Activated CD4-positive, alpha-beta T cell treated with anti-CD3 and anti-CD28 coated beads for 36 hours (primary cell): ENCODE measurements at places on chromosomes 1 and 21. TPM values are rescaled to one million over a fixed set of nuclear protein-coding genes. Genes with fewer than 3 reads are reported as not detected.

DNA sequence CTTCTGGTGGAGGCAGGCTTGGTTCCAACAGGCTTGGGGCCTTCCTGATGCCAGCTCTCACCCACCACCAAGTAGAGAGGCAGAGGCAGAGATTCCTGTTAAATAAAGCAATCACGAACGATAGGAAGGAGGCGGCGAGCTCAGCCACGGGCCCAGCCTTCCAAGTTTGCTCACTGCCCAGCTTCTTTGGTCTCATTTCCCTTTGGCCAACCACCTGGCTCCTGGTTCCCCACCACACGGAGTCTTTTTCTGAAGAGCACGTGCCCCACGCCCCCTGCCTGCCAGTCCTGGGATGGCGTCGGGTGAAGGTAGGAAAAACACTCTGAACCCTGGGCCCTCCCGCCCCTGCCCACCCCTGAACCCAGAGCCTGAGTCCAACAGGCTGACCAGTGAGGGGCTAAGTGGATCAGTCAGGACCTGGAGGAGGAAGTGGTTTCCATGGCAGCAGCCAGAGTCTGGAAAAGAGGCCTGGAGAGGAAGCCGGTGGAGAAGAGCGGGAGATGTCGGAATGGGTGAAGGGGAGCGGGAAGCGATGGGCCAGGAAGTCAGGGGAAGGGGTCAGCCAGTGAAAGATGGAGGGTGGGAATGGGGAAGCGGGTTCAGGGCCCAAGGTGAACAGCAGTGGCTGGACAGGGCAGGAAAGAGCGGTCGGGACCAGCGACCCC lies 158.2 kb upstream of the KLHDC7A start:
- no peaks in the 10 kb centered on the region for H3K36me3 ChIP-seq
- no peaks in the 10 kb centered on the region for H3K4me1 ChIP-seq
- H3K27me3 ChIP-seq: peaks cover 10% of the 10 kb centered on the region
- H3K4me3 ChIP-seq: no peak overlapping the region
- no peak overlapping the region for H3K27ac ChIP-seq

DNA sequence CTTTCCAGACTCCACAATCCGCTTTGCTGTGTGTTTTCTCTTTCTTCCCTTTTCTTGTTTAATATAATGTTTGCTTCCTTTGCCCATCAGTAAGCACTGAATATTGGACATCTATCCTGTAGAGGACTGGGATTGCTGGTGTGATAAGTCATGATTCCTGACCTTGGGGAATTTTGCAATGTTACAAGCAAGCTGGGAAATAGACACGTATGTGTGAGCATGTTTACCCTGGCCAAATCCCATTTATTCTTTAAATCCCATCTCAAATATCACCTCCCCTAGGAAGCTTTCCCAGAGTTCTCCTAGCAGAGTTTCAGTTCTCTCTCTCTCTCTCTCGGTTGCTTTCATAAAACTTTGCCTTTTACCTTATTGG lies 155.3 kb downstream of the ROR1 start:
- DNase-seq: no peak
- no peaks in the 10 kb centered on the region for H3K36me3 ChIP-seq
- H3K27me3 ChIP-seq: no peaks in the 10 kb centered on the region

The TRAPPC10 gene
- 58.7 TPM for total RNA-seq

- peak overlapping the region; percentile 78 for H3K4me3 ChIP-seq
- H3K36me3 ChIP-seq: peaks cover 14% of the 10 kb centered on the region
- peak; percentile 28 for DNase-seq
- H3K27me3 ChIP-seq: no peaks in the 10 kb centered on the region
Observed at GRCh38 chr21:43726686-43727518, 8.0 kb downstream of the PDXK start.

The SERPINC1 gene
- total RNA-seq: 0.25 TPM

The TEX38 gene
- 0.18 TPM for total RNA-seq

GRCh38 chr1:85343612-85344255 lies 67.3 kb upstream of the BCL10 start:
- H3K4me1 ChIP-seq: no peaks in the 10 kb centered on the region
- no peak overlapping the region for H3K27ac ChIP-seq
- no peaks in the 10 kb centered on the region for H3K36me3 ChIP-seq
- no peak overlapping the region for H3K4me3 ChIP-seq

The BTG2 gene
- 114 TPM for total RNA-seq

- H3K27me3 ChIP-seq: no peaks in the 10 kb centered on the region
- no peak for DNase-seq
- H3K4me1 ChIP-seq: no peaks in the 10 kb centered on the region
- no peak overlapping the region for H3K27ac ChIP-seq
- H3K4me3 ChIP-seq: no peak overlapping the region
Observed at GRCh38 chr1:86787621-86788020, 83.2 kb downstream of the SH3GLB1 start.

The PLA2G2C gene
- total RNA-seq: 0.43 TPM

- no peak overlapping the region for H3K4me3 ChIP-seq
- peak; percentile 49 for DNase-seq
- H3K27ac ChIP-seq: no peak overlapping the region
- H3K27me3 ChIP-seq: peaks cover 5% of the 10 kb centered on the region
Observed at GRCh38 chr1:48572646-48573258, 100.7 kb upstream of the SPATA6 start.

GRCh38 chr1:111512132-111512889 lies 8.9 kb upstream of the ADORA3 start:
- no peaks in the 10 kb centered on the region for H3K27me3 ChIP-seq
- peak overlapping the region; percentile 43 for H3K27ac ChIP-seq
- H3K4me1 ChIP-seq: peaks cover 50% of the 10 kb centered on the region
- no peak for DNase-seq
- no peaks in the 10 kb centered on the region for H3K36me3 ChIP-seq

DNA sequence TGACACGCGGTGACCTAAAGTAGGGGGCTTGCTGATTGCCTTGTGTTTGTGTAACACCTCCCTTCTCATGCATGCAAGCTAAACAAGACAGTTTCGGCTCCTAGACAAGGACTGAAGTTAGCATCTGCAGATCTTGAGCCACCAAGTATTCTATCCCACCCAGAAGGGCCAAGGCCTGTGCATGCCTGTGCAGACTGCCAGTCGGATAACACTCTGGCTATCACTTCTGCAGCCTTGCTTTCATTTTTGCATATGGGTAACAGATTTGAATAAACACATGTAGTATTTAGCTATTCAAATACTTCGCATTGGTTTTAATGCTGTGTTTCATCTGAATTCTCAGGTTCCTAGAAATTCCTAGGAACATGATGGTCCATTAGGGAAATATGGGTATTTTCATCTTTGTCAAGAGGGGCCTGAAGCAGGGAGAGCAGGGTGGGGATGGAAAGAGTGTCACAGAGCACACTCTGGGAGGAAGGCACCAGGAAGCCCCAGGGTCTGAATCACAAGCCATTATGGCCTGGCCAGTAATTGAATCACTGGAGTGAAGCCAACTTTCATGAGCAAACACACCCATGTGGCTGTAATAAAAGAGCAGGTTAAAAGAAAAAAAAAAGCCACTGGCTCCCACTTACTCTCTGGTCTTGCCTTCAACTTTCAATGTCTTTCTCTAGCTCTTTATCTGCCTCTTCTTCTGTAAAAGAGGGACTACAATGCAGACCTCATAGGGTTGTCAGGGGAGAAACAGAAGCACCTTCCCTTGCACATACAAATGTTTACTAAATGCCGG lies 28.3 kb downstream of the GADD45A start:
- H3K4me1 ChIP-seq: no peaks in the 10 kb centered on the region
- no peaks in the 10 kb centered on the region for H3K36me3 ChIP-seq
- no peak overlapping the region for H3K27ac ChIP-seq
- no peak for DNase-seq
- no peak overlapping the region for H3K4me3 ChIP-seq
- no peaks in the 10 kb centered on the region for H3K27me3 ChIP-seq

GRCh38 chr1:208084220-208084619 lies 160.0 kb downstream of the PLXNA2 start:
- H3K36me3 ChIP-seq: no peaks in the 10 kb centered on the region
- peaks cover 25% of the 10 kb centered on the region for H3K4me1 ChIP-seq
- H3K27me3 ChIP-seq: no peaks in the 10 kb centered on the region

The CD1B gene
- not detected for total RNA-seq

- H3K27me3 ChIP-seq: peaks cover 72% of the 10 kb centered on the region
- no peak overlapping the region for H3K27ac ChIP-seq
- DNase-seq: no peak
- no peaks in the 10 kb centered on the region for H3K36me3 ChIP-seq
- no peak overlapping the region for H3K4me3 ChIP-seq
- H3K4me1 ChIP-seq: peaks cover 26% of the 10 kb centered on the region
Observed at GRCh38 chr1:47229031-47229885, 2.8 kb downstream of the TAL1 start.

GRCh38 chr1:168498159-168498631 lies 45.6 kb downstream of the XCL2 start:
- no peaks in the 10 kb centered on the region for H3K36me3 ChIP-seq

DNA sequence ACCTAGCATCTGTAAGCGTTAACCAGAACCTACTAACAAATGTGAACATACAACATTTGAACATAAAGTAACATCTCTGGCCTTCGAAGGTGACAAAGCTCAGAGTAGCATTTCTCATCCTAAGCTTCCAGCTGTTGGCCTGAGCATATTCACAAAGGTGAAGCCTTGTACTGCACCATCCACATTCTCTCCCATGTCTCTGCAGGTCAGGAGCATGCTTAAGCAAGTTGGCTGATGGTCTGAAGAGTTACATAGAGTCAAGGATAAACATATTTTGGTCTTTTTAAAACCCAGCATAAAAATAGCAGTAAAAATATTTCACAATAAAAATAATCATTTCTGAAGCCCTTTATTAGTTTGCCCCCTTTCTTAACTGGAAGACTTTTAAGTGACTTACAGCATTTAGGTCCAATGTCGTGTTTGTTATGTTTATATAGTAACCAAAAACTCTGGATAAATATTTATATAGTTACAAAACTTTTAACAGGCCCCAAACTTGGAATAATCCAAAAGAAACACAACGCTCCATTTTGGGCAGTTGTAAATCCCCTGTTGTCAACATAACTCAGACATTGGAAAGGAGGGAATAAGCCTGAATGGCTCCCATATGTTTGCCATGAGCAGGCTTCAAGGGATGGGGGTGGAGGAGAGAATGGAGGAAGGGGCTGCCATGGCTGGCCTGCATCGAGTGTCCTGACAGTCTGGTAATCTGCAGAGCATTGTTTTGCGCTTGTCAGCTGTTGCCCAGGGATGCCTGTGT lies 42.8 kb upstream of the ENAH start:
- no peaks in the 10 kb centered on the region for H3K27me3 ChIP-seq
- H3K27ac ChIP-seq: no peak overlapping the region
- no peaks in the 10 kb centered on the region for H3K4me1 ChIP-seq
- DNase-seq: no peak
- H3K4me3 ChIP-seq: no peak overlapping the region

- H3K27me3 ChIP-seq: no peaks in the 10 kb centered on the region
- H3K36me3 ChIP-seq: peaks cover 16% of the 10 kb centered on the region
- H3K4me3 ChIP-seq: no peak overlapping the region
- no peak for DNase-seq
Observed at GRCh38 chr1:243267914-243268653, 12.2 kb downstream of the SDCCAG8 start.

DNA sequence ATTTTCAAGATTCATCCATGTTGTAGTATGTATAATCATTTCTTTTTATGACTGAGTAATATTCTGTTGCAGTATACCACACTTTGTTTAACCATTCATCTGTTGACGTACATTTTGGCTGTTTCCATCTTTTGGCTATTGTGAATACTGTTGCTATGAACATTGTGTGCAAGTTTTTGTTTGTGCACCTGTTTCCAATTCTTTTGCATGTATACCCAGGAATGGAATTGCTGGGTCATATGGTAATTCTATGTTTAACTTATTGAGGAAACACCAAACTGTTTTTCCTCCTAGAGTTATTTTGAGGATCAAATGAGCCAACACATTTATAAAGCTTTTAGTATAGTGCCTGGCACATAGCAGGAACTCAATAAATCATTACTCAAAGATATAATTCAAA lies 49.2 kb upstream of the MAN1A2 start:
- H3K36me3 ChIP-seq: no peaks in the 10 kb centered on the region
- peaks cover 5% of the 10 kb centered on the region for H3K27me3 ChIP-seq
- no peak overlapping the region for H3K27ac ChIP-seq
- no peaks in the 10 kb centered on the region for H3K4me1 ChIP-seq
- no peak for DNase-seq
- H3K4me3 ChIP-seq: no peak overlapping the region

DNA sequence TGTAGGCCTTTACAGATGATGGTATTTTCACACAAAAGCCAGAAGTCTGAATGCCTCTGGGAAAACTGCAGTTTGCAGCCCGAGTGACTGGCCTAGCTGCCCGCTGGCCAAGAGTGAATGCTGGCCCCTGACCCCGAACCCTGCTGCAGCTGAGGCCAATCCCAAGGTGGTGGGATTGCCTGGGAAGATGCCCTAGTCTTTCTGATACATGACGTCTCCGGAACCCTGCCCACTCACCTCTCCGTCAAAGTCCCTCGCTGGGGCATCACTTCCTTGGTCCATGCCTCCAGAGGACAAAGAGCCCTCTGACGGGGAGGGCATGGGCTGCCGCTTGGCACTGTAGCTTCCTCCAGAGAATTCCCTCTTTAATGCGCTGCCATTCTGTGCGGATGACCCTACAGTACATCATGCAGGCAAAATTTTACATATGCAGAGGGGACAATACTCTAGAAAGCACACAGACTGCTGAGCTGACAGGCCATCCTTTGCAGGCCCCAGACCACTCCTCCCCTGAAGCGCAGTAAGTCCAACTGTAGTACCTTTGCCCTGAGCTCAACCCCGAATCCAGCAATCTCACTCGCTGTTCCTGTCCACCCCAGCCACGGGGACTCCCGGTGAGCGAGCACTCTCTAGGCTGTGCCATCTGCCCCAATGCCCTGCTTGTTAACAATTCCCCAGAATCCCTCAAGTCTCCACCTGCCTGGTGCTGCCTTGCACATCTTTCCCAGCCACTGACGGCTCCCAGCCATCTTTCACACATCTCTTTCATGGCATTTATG lies 54.7 kb downstream of the COQ8A start:
- no peak overlapping the region for H3K4me3 ChIP-seq
- H3K27me3 ChIP-seq: no peaks in the 10 kb centered on the region
- H3K4me1 ChIP-seq: peaks cover 19% of the 10 kb centered on the region
- no peaks in the 10 kb centered on the region for H3K36me3 ChIP-seq

DNA sequence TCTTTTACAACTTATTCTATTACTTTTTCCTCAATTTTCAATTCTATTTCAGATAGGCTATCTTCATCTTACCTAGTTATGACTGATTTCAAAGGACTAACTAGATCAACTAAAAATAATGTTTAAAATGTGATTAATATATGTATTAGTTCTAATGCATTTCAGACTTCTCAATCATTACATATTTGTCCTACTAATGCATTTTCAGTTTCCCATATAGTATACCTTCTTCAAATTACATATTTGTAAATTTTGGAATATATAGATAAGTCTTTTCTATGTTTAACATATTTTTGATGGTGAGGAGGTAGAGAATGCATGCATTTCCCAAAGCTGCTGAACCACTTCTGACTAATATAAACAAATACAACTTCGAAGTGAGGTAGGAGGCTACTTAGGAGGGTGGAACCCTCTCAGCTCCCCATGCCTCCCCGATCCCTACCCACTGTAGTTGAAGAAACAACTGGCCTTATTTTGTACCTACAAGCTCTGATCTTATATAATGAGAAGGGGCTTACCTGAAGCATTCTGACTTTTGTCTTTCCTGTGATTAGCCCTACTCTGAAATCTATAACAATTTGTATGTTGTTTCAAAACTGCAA lies 1.7 kb downstream of the TRMT1L start:
- peak overlapping the region; percentile 90 for H3K27ac ChIP-seq
- peaks cover 13% of the 10 kb centered on the region for H3K36me3 ChIP-seq
- H3K4me3 ChIP-seq: peak overlapping the region; percentile 91
- H3K27me3 ChIP-seq: no peaks in the 10 kb centered on the region

The LRRC39 gene
- total RNA-seq: 0.32 TPM

The WDR64 gene
- total RNA-seq: not detected

The MTHFR gene
- 11.6 TPM for total RNA-seq
